ENCODE measurements at places on chromosomes 4 and X. TPM values are rescaled to one million over a fixed set of nuclear protein-coding genes. Genes with fewer than 3 reads are reported as not detected.

Gene UGT2B10
- total RNA-seq: not detected

DNA sequence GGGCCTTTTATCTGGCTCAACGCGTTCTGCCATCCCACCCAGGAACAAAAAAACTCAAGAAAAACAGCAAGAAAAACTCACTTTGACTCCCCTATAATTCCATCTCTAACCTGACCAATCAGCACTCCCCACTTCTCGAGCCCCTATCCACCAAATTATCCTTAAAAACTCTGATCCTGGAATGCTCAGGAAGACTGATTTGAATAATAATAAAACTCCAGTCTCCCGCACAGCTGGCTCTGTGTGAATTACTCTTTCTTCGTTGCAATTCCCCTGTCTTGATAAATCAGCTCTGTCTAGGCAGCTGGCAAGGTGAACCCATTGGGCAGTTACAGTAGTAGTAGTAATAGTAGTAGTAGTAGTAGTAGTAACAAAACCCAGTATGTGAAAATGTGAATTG is 165.7 kb upstream of the CASK start:
- DNase-seq: no peak

DNA sequence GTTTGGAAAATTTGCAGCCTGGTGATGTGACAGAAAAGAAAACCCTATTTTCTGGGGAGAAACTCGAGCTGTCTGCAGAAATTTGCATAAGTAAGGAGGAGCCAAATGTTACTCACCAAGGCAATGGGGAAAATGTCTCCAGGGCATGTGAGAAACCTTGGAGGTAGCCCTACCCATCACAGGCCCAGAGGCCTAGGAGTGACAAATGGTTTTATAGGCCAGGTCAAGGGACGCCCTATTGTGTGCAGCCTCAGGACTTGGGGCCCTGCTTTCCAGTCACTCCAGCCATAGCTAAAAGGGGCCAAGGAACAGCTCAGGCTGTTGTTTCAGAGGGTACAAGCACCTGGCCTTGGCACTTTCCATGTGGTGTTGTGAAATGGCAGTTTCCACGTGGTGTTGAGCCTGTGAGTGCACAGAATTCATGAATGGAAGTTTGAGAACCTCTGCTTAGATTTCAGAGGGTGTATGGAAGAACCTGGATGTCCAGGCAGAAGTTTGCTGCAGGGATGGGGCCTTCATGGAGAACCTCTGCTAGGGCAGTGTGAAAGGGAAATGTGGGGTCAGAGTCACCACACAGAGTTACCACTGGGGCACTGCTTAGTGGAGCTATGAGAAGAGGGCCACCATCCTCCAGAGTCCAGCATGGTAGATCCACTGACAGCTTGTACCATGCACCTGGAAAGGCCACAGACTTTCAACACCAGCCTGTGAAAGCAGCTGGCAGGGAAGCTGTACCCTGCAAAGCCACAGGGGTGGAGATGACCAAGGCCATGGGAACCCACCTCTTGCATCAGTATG is 637.6 kb upstream of the EPHA5 start:
- DNase-seq: no peak

DNA sequence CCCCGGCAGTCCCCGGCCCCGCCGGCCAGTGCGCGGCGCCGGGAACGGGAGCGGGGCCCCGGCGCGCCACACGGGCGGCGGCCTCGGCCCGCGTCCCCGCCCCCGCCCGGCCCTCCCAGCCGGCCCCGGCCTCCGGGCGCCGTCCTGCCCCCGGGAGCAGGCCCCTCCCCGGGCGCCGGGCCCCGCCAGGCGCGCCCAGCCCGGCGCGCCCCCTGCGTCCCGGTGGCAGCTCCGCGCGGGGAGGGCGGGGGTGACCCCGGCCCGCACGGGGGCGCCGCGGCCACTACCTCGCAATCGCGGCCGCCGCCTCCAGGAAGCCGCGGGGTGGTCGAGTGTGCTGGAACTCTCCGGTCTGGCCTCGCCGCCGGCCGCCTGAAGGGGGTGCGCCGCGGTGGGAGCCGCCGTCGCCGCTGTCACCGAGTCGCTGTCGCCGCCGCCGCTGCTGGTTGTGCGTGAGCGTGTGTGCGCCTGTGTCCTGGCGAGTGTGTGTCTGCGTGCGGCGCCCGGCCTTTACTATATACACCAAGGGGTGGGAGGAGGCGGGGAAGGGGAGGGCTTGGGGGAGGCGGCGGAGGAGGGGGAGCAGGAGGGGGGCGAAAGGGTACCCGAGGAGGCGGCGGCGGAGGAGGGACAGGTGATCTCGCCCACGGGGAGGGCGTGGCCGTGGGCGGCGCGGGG is at the start of gene RAI2:
Gene RAI2, minus strand, starts transcription at position 488 of the 678 bp plus-strand sequence. CDS start 59,288 bp downstream, outside the sequence.
- DNase-seq: no peak

DNA sequence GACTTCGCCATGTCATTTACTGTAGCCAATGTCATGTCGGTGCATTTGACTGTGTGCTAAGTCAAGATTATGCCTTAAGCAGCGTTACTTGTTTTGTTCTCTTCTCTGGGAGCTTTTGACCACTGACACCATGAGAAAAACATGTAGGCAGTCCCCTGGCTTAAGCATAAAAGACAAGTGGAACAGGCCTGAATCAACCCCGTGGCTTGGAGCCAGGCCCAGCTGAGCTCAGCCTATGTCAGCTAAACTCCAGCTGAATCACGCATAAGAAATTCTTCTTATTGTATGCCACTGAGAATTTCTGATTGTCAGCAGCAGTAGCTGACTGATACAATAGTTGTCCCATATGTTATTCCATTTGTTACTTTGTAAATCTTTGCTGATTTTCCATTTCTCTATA is 261.9 kb downstream of the CBLL2 start:
- DNase-seq: peak; percentile 3

- DNase-seq: no peak
These were observed 27.0 kb upstream of the KLHL13 start for GRCh38 chrX:118143578-118143977.

- no peak for DNase-seq
These were observed 173.8 kb upstream of the SCML1 start for GRCh38 chrX:17563515-17563914.

Gene COMMD8
- 7.5 TPM for total RNA-seq

DNA sequence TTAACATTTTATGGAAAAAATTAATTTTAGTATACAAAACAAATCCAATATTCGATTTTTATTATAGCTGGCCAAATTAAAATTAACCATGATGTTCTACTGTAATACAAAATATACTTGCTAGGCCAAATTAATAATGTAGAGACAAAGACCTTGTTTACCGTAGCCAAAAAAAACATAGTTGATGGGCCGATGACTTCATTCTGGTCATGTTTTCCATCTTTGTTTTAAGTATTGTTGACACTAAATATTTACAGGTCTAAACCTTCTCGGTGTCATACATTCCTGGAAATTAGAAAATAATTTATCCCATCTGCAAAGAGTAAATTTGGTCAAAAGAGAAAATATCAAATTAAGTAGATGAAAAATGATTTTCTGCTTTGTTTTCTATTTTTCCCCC is 698.5 kb downstream of the GRID2 start:
- DNase-seq: no peak

Gene RAB9A
- 21.7 TPM for total RNA-seq

Measured in thoracic aorta (tissue), 2 donors.